ENCODE measurements at places on chromosomes 1 and 21.

DNA sequence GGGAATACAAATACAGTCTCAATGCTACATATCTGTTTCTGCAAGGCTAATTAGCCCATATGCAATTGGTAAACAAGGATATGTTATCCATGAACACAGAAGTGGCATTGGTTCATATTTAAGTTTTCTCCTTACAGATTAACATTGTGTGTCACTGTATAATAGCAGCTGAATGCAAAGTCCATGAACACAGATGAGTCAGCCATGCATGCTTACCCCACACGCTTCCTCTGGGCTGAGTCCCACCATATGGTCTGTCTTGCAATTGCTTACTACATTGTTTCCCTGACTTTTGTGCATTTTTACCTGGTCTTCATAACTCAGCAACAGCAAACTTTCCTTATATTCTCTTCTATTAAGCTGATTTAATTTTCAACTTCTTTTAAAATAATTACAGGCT lies 41.5 kb upstream of the TSNAX start:
- DNase-seq, result no peak

GRCh38 chr1:19262047-19262446 lies 10.4 kb downstream of the MRTO4 start:
- no peak for DNase-seq

DNA sequence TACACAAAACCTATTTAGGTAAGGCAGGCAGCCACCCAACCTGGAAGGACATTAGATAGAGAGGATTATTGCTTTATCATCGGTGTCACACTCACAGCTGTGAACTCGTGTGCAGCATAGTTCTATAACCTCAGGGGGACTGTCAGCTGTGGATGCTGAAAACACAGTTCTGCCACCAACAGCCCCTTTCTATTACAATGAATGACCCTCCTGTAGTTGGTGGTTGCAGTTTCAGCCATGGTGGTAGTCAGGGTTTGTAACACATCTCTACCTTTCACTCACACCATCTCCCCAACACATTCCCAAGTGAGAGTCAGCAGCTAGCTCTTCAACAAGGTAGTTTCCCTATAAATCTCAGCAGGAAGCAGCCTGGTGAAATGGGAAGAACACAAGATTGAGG lies 136.8 kb downstream of the ZC3H11B start:
- DNase-seq, result no peak

- DNase-seq, result no peak
Measured at GRCh38 chr1:243508303-243508713, 252.5 kb downstream of the SDCCAG8 start.

- no peak for DNase-seq
Measured at GRCh38 chr1:228555074-228555994, 68.2 kb downstream of the RNF187 start.

GRCh38 chr1:4027492-4028138 lies 127.5 kb upstream of the C1orf174 start:
- no peak for DNase-seq

DNA sequence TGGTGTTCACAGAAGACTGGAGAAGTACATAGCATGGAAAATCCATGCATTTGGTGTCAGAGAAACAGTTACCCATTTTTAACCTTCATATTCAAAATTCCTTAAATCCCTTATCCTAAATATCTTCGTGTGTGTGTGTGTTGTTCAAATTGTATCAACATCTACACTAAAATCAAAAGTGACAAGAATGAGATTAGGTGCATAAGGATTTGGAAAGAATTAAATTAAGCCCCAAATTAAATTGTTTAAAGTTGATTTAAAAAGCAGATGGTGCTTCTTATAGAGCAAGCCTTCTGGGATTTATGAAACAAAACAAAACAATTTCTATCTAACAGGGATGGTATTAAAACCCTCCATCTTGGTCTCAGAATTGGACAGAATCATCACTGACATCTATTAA lies 4.7 kb downstream of the RSPH1 start:
- no peak for DNase-seq

DNA sequence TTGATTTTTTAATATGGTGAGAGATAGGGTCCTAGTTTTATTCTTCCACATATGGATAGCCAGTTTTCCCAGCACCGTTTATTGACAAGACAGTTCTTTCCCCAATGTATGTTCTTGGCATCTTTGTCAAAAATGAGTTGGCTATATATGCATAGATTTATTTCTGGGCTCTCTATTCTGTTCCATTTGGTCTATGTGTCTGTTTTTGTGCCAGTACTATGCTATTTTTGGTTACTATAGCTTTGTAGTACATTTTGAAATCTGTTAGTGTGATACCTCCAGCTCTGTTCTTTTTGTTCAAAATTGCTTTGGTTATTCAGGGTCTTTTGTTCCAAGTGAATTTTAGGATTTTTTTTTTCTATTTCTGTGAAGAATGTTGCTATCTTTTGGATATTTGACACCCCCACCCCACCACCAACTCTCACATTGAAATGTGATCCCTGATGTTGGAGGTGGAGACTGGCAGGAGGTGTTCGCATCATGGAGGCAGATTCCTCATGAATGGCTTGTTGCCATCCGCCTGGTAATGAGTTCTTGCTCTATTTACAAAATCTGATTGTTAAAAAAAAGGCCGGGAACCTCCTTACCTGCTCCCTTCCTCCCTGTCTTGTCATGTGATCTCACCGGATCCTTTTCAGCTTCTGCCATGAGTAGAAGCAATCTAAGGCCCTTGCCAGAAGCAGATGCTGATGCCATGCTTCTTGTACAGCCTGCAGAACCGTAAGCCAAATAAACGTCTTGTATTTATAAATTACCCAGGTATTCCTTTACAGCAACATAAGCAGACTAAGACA lies 54.8 kb upstream of the KRTAP19-8 start:
- no peak for DNase-seq

DNA sequence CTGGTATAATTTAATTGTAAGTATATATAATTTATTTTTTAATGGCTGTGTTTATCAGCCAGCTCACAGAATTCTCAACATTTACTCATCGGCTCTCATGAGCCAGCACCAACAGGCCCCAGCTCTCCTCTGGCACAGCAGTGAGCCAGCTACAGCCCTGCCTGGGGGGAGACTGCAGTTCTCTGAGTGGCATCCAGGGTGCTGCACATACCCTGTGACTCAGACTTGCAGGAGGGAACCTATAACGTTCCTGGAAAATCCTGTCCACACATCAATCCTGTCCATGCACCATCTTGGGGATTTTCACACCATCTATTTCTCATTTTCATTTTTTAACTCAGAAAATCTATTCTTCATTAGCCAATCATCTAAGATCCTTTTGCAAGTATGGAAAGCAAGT lies 36.5 kb downstream of the FHAD1 start:
- peak; percentile 51 for DNase-seq

DNA sequence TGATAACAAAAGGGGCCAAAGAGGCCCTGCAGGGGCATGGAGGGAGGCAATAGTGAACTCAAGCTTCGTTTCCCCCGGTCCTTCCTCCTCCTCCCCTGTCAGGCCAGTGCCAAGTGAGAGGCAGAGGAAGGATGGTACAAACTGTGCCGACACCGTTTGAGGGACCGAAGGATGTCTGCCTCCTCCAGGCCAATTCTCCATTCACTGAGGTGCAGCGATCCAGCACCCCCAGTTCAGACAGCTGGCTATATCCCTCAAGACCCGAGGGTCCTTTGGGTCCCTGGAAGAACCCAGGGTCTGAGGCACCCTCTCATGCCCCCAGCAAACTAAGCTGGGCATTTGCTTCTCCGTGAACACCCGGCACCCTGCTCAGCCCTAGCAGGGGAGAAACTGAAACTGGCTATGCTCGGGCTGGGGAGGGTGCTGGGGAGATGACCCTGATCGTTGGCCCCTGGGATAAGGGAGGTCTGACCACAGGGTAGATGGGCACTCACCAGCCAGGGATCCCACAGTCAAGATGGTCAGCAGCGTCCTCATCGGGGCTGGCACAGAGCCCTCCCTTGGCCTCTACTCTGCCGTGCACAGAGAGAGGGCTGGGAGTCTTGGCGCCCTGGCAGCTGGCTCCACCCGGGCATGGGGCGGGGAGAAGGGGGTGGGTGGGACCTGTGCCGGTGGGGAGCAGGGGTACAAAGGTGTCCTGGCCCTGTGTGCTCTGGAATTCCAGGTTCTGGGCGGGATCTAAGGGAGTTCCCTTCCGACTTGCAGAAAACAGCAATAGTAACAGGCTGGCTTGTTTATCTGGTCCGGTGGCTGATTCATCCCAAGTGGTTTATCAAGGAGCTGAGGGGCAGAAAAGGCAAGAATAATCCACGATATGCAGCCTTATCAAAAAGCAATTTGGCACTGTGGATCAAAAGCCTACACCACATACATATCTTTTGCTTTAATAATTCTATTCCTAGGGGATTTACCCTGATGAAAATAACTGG lies at the start of gene IL22RA1:
TSS of gene IL22RA1 (minus strand) at position 595 of the 989 bp plus-strand sequence. CDS start at position 537, 58 bp downstream.
- DNase-seq, result no peak

- DNase-seq, result no peak
Measured at GRCh38 chr1:54506594-54506993, 41.4 kb upstream of the ACOT11 start.

- DNase-seq, result no peak
Measured at GRCh38 chr21:37668462-37669239, 247.6 kb downstream of the KCNJ6 start.

DNA sequence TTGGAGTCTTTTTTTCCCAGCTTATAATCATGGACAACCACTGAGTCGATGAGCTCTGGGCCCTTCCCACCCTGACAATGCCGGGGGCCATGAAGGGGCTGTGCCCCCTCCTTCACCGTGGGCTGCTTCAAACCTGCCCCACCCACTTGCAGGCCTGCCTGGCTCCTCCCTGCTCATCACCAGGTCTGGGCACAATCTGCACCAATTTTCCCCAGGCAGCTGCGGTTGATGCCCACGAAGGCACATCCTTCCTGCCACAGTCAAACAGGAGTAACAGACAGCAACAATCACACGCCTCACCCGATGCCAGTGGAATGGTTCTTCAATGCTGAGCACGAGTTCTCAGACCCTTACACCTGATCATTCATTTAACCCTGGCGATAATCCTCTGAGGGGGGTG lies 18.9 kb downstream of the PGLYRP3 start:
- no peak for DNase-seq

- no peak for DNase-seq
Measured at GRCh38 chr1:169949139-169949538, 55.4 kb upstream of the SCYL3 start.

DNA sequence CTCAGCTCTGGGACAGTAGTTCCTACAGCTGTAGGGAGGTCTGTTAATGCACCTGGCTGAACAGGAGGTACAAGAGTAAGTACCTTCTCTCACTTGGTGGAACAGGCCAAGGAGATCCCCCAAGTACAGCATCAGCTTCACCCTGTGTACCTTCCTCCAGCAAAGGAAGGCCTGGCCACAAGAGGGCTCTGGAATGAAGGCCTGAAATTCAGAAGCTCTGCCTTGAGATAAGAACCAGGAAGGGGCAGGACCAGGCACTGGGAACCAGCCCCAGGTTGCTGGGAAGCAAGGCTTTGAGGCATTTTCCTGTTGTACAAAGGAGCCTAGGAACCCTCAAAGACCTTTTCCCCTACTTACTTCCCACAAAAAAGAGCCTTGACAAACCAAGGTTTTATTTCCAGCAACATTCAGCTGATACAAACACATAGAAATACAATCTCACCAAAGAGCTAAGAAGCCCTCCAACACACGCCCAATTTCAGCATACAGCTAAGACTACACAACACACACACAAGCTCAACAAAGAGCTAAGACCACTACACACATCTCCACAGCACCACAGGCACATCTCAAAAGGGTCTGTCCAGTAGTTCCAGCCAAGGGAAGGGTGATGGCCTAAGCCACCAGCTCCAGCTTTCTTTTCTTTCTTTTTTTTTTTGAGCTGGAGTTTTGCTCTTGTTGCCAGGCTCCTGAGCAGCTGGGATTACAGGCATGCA lies 23.5 kb downstream of the F11R start:
- DNase-seq, result peak; percentile 70

- no peak for DNase-seq
Measured at GRCh38 chr1:174008979-174009378, 13.2 kb downstream of the RC3H1 start.

DNA sequence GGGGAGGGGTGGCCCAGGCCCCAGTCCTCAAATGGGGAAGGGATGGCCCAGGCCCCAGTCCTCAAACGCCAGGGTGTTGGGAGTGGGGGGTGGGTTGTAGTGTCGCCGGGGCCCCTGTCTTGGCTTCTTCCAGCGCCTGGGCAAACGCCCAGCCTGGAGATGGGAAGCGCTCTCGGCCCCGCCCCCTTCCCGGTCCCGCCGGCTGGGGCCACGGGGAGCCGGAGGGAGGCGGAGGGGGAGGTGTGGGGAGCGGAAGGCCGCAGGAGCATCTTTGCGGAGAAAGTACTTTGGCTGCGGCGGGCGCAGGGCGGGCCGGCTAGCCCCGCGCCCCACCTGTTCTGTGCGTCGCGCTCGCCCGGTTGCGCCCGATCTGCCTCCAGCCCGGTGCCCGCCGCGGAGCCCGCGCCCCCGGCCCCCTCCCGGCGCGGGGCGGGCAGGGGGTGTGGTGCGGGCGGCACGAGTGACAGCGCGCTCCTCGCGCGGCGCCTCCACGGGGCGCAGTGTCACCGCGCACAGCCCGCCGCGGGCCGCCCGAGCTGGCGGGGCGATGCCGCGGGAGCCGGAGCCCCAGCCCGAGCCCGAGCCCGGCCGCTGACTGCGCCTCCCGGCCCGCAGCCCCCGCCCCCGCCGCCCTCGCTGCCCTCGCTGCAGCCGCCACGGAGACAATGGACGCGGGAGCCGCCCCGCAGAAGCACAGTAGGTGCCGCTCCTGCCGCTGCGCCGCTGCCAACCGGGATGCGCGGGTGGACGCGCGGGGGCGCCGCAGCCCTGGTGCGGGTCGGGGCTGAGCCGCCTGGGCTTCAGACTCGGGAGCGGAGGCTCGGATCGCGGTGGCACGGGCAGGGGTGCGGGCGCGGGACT lies 31.1 kb upstream of the PEX10 start:
- no peak for DNase-seq

- DNase-seq, result no peak
Measured at GRCh38 chr1:178684111-178684510, 40.9 kb upstream of the RALGPS2 start.

- no peak for DNase-seq
Measured at GRCh38 chr1:31038360-31038759, 27.2 kb downstream of the PUM1 start.

DNA sequence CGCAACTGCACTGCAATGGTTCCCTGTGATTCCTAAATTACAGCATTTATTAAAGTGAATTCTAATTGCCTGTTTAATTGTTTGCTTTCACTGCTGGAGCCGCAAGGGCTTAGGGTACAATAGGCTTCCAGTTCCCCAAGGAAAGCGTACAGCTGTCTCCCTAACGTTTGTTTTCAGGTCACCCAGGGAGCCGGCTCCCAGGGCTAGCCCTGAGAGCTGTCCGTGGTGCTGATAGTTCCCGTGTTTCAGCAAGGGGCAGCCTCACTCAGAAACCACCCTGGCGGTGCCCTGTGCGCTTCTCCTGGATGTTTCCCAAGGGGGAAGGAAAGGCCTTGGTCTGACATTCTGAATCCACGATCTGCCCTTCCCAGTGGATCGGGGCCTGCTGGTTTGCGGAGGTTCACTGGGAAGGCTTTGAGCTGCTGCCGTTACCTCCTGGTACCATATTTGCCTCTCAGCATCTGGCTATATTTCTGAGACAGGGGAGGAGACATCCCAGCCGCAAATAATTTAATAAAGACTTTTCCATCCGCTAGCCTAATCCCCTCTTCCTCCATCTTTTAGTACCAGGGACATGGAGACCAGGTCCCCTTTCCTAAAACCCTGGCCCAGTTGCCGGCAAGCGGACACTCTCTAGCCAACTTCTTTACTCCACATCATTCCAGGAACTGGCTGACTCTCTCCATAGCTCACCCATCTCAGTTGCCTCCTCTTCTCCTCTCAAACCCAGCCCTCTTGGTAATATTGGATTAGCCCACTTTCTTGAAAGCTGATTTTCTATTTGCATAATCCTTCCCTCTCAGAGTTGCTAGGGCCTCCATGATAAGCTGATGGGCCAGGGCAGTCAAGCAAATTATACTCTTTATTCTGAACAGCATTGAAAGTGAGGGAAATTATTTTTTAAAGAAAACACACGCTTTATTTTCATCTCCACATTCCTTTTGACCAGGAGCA lies 149.0 kb downstream of the IGSF21 start:
- DNase-seq, result peak; percentile 41

Measured in heart left ventricle (tissue), 16 donors.